Mucosa of gallbladder (tissue), 1 donor: ENCODE measurements at places on chromosomes 12 and 14.

DNA sequence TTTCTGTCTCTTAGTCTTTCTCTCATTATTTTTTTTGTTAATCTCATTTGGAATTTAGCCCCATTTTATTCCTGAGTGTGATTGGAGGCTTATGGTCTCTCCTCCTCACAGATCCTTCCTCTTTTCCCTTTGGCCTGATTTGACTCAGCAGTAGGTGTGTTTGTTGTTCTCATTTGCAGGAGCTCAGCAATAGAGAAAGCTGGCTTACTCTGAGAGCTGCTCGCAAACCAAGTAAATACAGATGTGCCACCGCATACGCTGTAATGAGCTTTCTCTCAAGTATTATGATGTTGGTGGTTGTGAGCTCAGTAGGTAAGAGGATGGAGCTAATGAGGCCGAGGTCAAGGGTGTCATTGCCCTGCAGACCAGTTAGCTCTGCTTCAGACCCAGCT lies 206.5 kb downstream of the ETV6 start:
- no peak for DNase-seq

- DNase-seq, result no peak
These were observed 68.4 kb downstream of the ANO6 start for GRCh38 chr12:45284096-45284901.

GRCh38 chr14:85024931-85025330 lies 505.0 kb upstream of the FLRT2 start:
- no peak for DNase-seq

- DNase-seq, result no peak
These were observed 1.9 kb upstream of the KLHDC1 start for GRCh38 chr14:49691031-49691430.

DNA sequence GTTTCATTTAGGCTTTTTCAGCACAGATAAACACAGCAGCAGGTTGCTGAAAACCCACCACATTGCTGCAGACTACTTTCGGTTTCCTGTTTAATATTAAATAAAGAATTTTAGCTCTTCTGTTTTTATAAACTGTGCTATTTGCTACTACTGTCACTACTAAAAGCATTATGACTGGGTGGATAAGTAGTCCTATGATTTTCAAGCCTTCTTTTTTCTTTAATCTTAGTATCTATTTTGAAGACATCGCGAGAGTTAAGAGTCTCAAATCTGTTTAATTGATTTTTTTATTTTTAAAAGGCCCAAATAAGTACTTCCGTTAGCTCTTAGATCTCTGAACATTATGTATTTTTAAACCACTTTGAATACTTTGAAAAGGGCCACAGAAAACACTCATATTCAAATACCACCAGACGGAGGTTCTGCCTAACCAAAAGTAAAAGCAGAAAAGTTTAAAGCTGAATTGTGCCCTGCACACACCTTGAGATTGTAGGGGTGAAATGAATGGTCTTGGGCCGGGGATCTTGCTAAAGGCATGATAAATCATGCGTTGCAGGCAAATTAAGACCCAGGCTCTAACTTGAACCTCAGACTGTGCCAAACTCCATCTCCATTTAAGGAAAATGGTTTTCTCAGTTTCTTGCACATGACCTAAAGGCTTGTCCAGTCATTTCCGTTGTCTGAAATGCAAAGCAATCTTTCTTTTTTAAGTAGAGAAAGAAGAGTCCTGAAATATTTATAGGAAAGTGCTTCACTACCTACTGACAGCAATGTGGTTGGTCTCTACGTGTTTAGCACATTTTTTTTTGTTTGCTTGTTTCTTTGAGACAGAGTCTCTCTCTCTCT lies 13.6 kb upstream of the FOXN3 start:
- DNase-seq, result no peak

DNA sequence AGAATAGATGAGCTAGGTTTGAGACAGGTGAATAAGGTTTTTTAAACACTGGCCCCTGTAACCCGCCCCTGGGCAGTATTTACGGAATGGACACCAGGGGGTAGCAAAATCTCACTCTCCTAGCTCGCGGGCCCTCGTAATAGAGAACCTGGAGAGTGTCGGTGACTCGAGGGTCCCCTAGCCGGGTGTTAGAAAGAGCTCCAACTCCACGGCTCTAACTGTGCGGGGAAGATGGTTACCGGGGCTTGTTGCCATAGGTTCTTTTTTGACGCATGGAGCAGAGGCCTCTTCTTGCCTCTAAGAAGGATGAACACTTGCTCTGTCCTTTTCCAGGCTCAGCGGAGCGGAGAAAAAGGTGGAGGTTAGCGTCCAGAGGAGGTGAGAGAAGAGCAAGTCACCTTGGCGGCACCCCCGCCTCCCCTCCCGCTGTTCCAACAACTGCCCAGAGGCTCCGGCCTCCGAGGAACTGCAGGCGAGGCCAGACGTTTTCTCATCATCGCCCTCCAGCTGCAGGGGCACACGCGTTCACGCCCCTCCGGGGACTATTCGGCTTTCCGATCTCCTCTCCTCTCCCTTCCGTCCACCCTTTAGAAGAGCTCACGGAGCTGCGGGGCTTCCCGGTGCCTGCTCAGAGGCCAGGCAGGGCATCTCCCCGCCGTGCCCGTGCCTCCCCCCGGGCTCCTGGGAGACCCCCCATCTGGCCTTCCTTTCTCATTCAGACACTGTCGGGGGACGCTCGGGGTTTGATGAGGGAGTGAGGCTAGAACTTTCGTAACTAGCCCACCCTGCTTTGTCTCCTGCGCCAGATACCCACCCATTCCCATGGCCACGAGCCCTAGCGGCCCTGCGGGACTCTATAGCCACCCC lies 1.4 kb upstream of the ARHGEF40 start:
- DNase-seq, result peak; percentile 60
